ENCODE measurements at places on chromosomes 12 and 14. TPM values are rescaled to one million over a fixed set of nuclear protein-coding genes. Genes with fewer than 3 reads are reported as not detected.

CHST11 gene
- total RNA-seq: 51.3 TPM

GRCh38 chr12:61765926-61766325 is 494.3 kb upstream of the USP15 start:
- DNase-seq: no peak

KCNK13 gene
- total RNA-seq: 0.95 TPM

DNAI7 gene
- total RNA-seq: not detected

DNA sequence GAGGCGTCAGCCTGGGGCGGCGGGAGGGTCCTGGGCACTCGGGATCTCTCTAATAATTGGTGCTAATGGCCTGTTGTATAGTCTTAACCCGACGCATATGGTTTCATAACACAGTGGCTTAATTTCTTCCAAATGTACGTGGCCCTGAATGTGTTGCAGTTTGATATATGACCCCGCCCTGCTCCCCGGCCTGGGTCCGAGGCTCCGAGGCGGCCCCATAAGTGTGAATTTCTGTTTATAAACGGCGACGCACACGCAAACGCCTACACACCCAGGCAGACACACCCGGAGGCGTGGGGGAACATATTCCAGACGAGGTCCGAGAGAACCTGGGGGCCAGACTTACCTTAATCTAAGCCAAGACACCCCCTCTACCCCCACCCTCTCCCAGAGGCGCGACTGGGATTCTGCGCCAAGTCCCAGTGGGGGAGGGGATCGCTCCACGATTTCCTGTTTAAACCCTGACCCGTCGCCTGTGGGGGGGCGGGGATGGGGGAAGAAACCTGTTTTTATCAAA is 9.7 kb upstream of the HOXC6 start:
- DNase-seq: no peak

DNA sequence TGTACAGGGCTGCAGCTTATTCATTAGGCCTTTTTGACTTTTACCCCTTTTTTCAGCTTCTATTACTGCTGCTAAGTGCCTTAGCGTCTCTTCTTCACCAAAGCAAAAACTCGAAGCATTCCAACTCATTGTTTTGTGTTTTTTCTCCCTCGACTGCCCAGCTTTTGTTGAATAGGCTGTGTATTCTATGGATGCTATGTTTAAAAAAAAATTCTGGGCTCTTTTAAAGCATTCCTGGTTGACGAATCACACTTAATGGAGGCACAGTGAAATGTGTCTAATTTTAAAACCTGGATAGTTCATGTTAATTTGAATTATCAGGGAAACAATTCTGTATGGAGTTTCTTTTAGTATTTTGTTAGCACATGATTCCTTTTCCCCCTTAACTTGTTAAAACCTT is 29.7 kb downstream of the KTN1 start:
- DNase-seq: no peak

DNA sequence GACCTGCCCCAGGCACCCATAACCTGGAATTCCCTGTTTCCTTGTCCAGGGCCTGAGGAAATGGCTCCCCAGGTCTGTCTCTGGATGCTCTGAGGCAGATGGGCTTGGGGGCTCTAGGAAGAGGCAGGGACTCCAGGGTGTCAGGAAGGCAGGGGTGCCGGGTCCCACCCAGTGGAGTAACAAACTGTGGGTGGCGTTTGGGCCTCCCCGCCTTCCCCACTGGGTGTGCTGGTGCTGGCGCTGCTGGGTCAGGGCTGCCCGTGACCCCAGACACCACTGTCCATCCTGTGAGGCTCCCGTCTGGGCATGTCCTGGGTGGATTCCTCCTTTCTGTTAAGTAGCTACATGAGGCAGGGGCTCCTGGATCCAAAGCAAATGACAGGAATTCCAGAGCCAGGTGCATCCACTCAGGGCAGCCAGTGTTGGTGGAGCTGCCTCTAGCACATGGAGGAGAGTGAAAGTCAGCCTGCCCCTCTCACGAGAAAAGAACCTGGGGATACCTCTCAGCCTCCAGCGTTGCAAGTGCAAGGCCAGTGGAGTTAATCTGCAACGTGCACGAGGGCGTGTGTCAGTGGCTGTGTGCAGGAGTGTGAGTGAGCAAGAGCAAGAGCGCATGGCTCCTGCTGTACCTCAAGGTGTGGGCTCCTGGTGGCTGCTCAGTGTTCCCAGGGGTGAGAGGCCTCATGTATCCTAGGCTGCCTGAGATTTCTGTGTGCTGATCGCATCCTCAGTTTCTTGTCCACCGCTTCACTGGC is 403.1 kb downstream of the TMEM121 start:
- DNase-seq: no peak

RTRAF gene
- total RNA-seq: 82.2 TPM

DNA sequence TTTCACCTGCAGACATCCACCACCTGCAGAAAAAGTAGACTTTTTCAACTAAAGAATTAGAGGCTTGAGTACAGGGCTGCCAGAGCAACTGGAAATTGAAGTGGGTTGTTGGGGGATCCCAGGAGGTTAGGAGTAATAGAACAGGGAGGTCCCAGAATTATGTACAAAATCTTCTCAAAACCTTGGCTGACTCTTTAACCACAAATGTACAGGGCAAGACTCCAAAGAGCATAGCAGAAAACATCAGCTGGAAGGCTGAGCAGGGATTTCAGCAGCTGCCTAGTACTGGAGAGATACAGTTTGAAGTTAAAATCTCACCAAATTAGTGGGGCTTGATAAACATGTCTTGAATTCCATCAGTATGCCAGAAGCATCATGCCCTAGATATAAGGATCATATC is 191.6 kb downstream of the CRADD start:
- no peak for DNase-seq

CCDC198 gene
- total RNA-seq: 6.7 TPM

DNA sequence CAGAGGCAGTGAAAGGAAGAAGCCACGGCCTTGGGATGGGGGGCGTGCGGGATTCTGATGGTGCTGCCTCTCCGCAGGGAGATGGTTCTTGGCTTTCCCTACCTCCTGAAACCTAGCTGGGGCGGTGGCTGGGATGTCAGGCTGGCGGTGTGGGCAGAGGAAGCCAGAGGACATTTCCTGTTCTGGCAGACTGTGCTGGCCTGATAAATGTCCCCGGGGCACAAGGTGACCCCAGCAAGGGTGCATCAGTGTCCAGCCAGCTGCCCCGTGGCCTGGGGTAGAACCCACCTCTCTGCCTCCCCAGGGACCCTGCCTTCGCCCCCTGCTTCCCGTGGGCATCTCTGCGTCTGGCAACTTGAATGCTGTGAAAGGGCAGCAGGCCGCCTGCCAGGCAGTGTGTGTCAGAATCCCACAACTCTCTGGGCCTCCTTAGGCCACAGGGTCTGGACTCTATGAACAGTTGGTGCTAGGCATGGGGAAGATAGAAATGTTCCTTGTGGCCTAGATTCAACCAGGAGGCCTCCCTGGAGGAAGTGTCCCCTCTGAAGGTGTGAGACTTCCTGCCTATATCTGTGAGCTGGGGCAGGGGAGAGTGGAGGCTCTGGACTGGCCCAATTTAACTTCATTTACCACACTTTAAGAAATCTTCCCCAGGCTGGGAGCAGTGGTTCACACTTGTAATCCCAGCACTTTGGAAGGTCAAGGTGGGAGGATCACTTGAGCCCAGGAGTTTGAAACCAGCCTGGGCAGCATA is 4.9 kb downstream of the SH2B3 start:
- no peak for DNase-seq

FGF23 gene
- total RNA-seq: not detected

GRCh38 chr14:61109288-61109687 is 128.2 kb downstream of the SLC38A6 start:
- DNase-seq: no peak

DNA sequence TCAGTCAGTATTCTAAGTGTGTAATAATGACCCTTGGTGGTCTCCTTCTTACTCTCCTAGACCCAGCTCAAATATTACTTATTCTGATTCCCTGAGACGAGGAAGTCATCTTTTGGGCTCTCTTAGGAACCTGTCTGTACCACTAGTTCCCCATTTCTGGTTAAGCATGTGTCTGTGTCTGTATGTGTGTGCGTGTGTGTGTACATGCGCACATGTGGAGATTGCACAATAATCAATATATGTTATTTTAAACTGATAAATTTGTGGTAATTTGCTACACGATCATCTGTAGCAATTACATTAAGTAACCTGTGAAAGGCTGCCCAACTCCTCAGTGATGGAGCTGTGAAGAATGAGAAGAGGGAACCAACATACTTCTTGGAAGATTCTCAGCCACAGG is 132.2 kb downstream of the ASCL4 start:
- no peak for DNase-seq

THAP2 gene
- total RNA-seq: 18.6 TPM

GCH1 gene
- 0.38 TPM for total RNA-seq

CLEC6A gene
- total RNA-seq: not detected
